GM12892 (cell line): ENCODE measurements at places on chromosomes 3 and 15.
A peak's percentile ranks its signal among the peaks of the same experiment; 100 is the strongest.

DNA sequence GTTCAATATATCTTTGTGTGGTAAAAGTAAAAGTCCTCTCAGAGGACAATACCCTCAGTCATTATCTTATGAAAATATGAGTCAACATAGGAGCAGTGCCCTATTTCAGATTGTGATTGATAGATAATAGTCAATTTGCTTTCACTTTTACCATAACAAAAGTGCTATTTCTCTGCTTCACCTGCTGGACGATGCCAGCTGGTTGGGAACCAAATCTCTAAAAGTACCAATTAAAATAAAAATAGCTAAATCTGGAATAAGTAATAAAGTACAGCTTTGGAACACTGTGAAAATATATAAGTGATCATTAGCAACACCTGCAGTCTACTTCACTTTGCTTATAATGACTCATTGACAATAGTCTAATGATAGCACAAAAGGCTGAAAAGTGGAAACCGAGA is 390.3 kb upstream of the AGTR1 start:
- DNase-seq, result no peak

DNA sequence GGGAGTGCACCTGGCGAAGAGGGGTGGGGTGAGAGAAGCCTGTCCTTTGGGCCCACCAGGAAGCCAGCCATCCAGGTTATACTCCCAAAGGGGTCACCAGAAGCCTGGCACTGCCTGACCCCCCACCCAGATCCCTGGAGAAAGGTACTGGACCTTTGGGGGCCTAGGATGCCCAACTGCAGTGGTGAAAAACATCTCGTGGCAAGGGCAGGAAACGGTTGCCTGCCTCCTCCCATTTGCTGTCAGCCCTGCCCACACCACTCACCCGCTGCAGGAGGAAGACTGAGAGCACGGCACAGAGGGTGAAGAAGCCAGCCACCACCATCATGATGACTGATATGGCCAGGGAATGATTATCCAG is 2.2 kb upstream of the ULK3 start:
- no peak for DNase-seq

GRCh38 chr3:53147151-53147902 is 13.7 kb upstream of the PRKCD start:
- DNase-seq, result no peak

DNA sequence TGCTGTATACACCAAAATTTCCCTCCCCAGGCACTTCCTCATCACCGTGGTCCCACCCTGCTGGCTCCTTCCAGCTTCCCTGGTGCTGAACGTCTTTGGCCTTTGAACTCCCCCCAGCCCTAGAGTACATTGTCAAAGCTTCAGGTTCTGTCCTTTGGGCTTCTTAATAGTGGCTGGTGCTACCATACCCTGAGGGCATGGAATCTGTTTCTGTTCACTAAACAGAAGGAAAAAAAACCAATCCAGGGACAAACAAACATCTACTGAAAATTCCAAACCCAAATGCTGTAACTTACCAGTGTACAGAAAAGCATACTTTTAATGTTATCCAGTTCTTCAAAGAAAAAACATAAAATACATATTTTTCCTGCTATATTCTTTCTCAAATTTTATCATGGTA is 148.7 kb downstream of the MYLK start:
- DNase-seq, result no peak

DNA sequence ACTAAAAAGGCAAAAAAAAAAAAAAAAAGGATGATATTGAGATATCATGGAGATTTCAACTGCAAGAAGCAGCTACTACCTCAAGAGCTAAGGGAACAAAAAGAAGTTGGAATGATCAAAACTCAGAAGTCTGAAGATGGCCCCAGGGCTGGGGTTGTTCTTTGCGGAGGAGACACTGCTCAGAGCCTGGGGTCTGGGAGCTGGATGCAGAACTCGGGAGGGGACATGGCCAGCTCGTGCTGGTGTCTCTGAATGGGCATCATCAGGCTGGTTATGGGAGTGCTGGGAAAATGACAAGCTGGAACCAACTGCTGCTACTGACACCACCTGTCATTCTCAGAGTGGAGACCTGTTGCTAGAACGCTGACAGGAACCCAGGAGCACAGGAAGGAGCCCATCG is 14.2 kb upstream of the ADIPOQ start:
- no peak for DNase-seq

- DNase-seq, result no peak
Measured at GRCh38 chr3:26562021-26562768, 60.4 kb upstream of the LRRC3B start.

- DNase-seq, result no peak
Measured at GRCh38 chr15:55253580-55253979, 36.0 kb downstream of the RAB27A start.

DNA sequence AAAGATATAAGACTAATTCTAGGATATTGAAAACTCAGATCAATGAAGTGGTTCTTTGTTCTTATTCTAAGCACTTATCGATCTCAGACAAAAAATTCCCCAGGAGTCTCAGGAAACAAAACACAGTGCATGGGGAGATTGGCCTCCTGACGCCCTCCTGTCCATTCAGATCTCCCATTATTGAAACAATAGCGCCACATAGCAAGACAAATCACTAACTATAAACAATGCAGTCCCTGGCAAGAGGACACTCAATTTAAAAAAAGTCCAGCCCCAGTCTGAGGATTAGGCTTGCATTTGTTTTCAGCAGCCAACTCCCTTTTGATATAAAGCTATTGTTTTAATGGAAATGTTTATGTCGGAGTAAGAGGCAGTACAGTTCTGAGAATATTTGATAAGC is 528.2 kb downstream of the GABRG3 start:
- no peak for DNase-seq

GRCh38 chr3:197268294-197268693 is 30.1 kb downstream of the DLG1 start:
- DNase-seq, result no peak

DNA sequence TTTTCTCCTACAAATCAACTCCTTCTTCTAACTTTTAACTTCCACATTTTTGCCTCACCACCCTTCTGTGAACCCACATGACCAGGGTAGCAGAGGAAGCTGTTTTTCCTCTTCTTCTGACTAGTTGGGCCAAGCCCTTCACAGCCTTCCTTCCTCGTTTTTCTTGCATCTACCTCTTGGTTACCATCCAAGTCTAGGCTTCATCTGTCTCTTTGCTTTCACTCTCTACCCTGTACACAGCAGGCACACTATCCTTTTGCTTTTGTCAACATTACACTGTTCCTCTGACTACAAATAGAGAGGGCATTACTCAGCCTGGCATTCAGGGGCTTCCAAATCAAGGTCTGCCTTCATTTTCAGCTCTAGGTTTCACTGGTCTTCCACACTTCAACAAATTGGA is 22.0 kb downstream of the SLC9A9 start:
- DNase-seq, result no peak

- DNase-seq, result no peak
Measured at GRCh38 chr15:100132309-100132708, 209.5 kb downstream of the ADAMTS17 start.

DNA sequence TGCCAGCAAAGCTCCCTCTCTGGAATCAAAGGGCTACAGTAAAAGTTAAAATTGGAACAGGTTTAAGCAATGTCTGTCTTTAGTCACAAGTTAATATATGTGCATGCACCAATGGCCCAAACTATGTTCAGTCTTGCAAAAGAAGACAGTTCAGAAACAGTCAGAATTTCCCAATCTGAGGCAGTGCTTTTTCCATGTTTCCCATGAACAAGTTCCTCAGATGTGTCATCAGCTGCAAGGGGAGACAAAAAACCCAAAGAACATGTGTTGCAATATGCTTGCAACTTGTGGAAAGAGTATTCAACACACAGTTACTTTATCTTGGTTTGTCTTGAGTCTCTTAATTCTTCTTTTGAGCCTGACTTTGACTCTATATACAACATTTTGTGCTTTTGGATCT is 148.4 kb downstream of the USP13 start:
- no peak for DNase-seq

DNA sequence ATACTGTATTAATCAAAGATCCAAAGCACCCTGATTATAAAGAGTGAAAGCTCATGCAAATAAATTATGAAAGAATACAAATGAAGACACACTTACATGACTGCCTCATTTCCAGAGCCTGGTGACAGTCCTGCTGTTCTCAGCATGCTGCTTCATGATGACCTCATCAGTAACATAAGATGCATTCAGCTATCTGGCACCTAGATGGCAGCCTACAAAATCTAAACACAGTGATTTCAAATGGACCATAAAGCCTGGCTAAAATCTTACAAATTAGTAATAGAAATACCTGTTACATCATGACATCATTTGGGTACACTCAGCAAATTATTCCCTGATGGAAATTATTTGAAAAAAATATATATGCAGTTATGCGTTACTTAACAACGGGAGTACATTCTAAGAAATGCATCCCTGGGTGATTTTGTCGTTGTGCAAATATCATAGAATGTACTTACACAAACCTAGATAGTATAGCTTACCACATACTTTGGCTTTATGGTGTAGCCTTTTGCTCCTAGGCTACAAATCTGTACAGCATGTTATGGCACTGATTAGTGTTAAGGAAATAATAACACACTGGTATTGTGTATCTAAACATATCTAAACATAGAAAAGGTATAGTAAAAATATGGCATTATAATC is 207.2 kb downstream of the EPHA3 start:
- DNase-seq, result no peak

DNA sequence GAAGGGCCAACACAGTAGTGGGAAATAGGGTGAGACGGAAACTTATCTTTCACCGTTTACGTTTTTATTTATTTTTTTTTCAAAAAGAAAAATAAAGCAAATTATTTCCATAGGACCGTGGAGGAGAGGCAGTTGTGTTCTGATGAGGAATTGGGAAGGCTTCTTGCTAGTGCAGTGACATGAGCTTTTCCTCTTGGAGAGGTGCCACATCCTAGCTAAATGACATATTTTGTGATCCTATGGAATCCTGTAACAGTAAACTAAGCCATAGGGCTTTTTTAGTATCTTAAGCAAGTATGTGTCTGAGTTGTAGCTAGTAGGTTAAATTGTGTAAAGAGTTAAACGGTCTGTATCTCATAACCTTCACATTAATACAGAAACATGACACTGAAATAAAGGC is 609.9 kb downstream of the RBMS3 start:
- DNase-seq, result no peak

DNA sequence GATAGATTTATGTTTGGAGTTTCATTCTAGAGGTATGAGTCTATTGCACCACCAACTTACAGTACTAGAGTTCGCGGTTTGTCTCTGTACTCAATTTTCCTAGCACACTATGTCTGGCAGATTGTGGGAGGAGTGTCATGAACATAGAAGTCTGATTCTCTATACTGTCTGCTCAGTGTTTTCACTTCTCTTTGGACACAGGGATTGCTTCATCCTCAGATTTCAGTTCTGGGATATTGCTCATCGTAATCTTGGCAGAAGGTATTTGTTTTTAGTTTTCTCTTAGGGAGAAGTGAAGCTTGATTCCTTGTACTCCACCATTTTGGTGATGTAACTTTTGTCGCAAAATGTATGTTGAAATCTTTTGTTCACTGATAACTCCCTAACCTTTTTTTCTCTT is 27.8 kb upstream of the AZI2 start:
- no peak for DNase-seq

DNA sequence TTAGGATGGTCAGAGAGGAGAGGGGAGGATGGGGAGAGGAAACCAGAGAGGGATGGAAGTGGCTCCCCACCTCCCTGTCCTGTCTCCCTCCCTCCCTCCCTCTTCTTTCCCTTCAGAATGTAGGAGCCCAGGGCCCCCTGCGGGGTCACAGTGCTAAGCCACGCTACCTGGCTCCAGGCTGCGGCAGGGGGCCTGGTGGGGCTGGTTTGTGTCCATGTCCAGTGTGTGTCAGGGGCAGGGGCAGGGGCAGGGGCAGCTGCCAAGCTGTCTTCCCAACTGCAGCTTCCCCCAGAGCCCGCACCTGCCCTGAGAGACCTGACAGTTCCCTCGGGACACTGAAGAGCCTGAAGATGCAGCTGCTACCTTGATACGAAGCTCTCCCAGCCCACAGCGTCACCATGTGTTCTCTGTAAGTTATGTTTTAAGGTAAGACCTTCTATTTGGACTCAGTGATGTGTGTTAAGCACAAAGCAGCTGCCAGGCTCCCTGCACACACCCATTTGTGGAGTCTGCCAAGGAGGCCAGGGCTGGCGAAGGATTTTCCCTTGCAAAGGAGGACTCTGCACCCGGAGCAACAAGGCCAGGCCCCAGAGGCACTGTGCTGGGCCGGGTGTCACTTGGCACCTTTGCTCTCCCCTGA is 121.8 kb upstream of the SMAD3 start:
- no peak for DNase-seq

GRCh38 chr3:134143828-134144401 is 106.7 kb downstream of the RYK start:
- DNase-seq, result no peak

- DNase-seq, result no peak
Measured at GRCh38 chr3:68912376-68912775, 20.0 kb downstream of the TAFA4 start.

DNA sequence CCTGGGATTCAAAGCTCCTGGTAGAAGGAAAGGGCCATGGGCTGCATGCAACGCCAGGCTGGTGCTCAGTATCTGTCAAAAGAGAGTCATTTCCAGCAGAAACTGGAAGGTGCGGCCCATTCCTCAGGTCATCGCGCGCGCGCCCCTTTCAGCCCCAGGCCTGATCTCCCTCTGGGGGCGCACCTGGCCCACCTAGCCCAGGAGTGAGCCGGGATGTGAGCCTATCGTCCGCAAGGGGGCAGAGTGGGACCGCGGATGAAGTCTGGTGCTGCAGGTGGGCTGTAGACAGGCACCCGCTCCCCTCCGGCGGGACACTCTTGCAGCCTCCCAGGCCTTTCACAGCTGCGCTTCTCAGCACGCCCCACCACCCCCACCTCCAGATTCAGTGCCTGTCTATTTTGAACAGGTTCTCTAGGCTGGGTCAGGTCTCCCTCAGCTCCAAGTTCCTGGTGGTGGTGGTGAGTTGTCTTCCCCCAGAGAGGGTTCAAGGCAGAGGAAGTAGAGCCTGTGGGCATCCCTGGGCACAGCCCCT is 5.8 kb upstream of the RPL29 start:
- DNase-seq, result peak; percentile 97

DNA sequence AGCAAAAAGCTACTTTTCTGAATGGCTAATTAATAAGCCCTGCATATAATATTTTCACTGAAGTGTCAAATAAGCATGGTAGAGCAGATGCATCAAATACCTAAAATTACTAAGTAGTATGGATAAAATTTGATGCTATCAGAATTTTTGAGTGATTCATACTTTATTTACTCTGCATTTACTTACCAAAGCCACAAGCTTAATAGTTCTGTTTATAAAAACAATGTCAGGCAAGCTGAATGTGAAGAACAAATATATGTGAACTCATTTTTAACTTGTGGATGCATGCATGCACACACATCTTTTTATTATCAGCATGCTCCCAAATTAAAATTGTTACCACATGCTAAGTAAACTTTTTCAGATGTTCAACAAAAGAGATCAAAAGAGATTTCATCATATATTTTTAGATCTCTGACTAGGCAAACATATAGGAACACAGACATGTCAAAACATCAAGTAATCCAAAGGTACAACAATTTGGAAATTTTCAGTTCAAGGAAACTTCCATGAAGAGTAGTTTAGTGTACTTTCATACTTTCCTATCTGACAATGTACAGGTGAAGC is 969.4 kb downstream of the ROBO1 start:
- DNase-seq, result no peak

GRCh38 chr3:129025108-129025507 is 24.0 kb downstream of the EFCC1 start:
- DNase-seq, result no peak
